A673 (cell line): ENCODE measurements at places on chromosomes 1 and 21. TPM values are rescaled to one million over a fixed set of nuclear protein-coding genes. Genes with fewer than 3 reads are reported as not detected.

The FLG gene
- total RNA-seq, result not detected in 2 replicates

The HLX gene
- total RNA-seq, result not detected in 2 replicates

The TRPM2 gene
- total RNA-seq, result 0.21 TPM in 1 of 2 replicates, not detected in the other

The CLCA4 gene
- total RNA-seq, result not detected in 2 replicates

The TRIM45 gene
- total RNA-seq, result 3.2 and 6.7 TPM in 2 replicates

The E2F2 gene
- total RNA-seq, result 45.0 and 46.1 TPM in 2 replicates

The CFAP298 gene
- total RNA-seq, result 54.8 and 55.2 TPM in 2 replicates

The CACHD1 gene
- total RNA-seq, result 39.2 and 42.6 TPM in 2 replicates

The ATP1A4 gene
- not detected in 2 replicates for total RNA-seq

The SLC44A5 gene
- 0.80 and 1.2 TPM in 2 replicates for total RNA-seq

The GPBP1L1 gene
- 99.0 and 99.8 TPM in 2 replicates for total RNA-seq

DNA sequence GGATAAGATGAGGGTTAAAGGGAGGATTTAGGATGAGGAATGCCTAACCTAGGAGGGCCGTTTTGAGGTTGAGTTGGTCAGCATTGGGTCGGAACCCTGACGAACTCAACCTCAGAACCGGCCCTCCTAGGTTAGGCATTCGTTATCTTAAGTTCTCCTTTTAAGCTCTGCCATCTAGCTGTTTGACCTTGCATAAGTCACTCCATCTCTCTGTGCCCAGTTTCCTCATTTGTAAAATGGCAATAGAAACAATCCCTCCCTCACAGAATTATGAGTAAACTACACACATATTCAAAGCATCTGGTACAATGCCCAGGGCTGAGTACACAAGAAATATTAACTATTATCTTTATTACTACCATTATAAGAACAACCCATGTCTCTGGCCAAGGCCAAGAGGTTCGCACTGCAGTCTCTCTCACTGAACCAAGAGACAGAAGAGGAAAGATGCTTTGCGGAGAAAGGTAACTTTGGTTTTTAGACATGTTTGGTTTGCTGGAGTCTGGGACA, 4.8 kb downstream of the ABCB10 start:
- DNase-seq, result no peak

DNA sequence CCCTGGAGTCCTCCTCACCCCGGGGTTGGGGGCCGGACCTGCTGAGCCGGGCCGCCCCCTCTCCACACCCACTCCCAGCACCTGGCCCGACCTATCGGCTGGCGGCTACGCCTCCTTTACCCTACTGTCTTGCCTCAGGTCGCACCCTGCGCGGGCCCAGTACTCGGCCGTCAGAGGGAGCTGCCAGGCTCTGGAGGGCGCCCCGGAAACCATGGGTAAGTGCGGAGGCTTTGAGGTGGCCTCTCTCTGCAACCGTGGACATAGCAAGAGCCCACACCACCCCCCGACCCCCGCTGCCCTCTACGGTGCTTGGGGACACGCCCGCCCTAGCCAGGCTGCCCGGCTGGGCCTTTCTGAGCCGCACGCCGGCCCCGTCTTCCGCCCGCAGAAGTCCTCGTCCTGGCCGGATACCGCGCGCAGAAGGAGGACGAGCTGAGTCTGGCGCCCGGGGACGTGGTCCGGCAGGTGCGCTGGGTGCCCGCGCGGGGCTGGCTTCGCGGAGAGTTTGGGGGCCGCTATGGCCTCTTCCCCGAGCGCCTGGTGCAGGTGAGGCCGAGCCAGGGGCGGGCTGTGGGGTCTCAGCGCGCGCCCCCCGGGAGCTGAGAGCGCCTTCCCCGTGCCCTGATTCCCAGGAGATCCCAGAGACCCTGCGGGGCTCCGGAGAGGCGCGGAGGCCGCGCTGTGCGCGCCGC, at the start of gene SH3D21:
TSS of gene SH3D21 (plus strand) at position 159 of the 692 bp plus-strand sequence. CDS start at position 212, 53 bp downstream.
- DNase-seq, result no peak

DNA sequence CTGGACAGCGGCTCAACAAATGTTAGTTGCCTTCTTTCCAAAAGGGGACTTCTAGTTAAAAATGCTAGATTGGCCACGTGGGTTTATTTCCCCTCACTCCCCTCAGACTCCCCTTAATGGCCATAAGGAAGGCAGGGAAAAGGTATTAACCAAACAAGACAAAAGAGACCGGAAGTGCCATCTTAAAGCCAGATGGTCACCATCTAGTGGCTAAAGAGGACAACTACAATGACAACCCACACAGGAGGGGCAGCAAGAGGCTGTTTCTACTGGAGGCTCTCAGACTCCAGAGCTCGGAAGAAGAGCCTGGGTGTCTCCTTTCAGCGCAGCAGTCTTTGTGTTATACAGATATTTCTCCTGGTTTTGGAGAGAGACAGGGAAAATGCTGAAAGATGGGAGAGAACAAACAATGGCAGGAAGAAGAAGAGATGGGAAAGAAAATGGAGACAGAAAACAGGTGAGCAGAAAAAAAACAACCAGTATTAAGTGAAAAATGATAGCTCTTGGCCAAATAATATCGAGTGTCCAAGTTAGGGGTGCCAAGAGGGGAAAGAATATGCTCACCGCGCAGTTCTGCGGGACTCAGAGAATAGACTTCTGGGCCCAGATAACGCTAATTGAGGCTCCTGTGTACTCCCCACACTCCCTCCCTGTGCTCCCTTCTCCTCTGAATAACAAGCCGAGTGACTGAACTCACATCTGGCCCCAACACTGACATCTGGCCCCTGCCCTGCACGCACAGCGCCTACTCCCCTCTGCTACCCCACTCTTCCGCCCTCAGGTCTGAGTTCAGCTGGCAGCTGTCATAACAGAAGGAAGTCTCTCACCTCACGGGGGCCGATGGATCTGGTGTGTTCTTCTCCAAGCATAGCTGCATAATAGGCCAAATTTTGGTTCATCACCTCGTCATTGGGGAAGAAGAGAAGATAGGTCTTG, 9.6 kb downstream of the P3H1 start:
- DNase-seq, result peak; percentile 83

- no peak for DNase-seq
Measured at GRCh38 chr1:77089756-77090155, 129.5 kb downstream of the PIGK start.

- DNase-seq, result no peak
Measured at GRCh38 chr1:231930257-231930947, 303.8 kb downstream of the DISC1 start.

DNA sequence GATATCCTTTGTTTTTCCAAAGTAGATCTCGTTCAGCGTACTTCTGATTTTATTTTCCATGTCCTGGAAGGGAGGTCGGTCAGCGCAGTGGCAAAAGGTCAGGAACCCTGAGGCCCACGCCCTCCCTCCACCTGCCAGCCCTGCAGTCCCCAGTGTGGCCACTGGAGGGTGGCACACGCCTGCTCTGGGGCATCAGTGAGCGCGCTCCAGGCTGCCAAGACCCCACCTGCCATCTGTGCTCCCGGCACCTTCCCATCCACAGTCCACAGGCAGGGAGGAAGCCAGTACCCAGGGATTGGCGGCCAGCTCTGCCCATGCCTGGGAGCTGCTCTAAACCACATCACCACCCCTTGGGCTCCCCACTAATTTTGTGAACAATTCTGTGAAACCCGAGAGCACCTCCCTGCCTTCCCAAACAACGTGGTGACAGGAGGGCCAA, 32.3 kb downstream of the SLC66A1 start:
- peak; percentile 45 for DNase-seq

- no peak for DNase-seq
Measured at GRCh38 chr1:24283326-24284155, 35.6 kb upstream of the GRHL3 start.

DNA sequence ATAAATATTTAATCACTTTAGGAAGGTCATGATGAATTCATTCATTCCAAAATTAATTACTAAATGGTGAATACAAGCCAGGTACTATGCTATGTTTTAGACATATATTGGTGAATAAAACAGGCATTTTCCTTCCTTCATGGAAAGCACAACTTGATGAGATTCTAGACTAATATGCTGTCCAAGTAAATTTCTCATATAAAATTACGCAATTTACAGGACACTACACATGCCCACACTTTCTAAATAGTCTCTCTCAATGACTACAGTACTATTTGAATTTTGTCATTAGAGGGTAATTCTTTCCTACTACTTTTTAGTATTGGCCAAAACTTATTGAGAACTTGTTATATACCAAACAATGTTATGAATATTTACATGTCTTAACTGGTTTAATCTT, 150.6 kb downstream of the CRB1 start:
- DNase-seq, result no peak

GRCh38 chr1:87728169-87728568, 399.5 kb downstream of the LMO4 start:
- DNase-seq, result no peak

GRCh38 chr21:42539931-42540343, 26.3 kb downstream of the SLC37A1 start:
- DNase-seq, result peak; percentile 46

DNA sequence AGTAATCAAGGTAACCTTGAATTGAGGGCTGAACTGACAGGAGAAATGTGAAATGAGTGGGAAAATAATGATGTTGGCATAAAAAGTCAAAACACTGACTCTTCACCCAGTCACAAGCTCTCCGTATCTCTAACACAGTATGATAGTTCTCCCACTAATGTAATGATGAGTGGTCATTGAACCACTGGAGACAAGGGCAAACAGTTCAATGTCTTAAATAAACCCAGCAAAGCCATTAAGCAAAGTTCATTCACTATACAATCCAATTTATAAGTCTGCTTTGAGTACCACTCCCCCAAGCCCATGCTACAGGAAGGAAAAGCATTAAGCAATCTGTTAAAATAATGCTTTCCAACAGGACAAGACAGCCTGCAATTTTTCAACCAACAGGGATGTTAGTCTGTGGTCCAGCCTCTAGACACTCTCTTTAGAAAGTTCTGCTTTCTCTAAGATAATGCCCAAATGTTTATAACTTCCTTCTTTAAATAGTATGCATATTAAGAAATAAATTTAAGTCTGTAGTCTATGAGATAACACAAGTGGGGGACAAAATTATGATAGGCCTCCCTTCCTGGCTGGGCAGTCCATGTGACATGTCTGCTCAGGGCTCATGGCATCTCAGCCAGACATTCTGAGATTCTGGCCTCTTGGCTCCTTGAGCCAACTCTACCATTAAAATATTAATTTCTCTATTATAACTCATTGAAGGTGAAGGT, 25.5 kb upstream of the DDAH1 start:
- no peak for DNase-seq

DNA sequence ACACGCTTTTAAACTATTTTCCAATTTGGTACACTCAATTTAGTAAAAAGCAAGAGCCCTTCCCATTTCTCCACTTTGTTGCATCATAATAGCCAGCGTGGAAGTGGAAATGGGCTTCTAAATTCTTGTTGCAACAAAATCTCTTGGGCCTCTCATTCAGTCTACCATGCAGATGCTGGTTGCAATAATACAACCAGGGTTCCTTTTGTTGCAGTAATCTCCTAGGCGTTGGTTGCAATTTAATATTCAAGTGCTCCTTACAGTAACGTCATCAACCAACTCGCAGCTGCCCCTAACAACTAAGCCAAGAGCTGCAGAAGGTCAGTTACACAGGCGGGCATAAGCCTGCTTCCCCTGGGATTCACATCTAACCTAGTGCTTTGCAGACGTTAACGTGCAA, 2.7 kb upstream of the HDGF start:
- DNase-seq, result no peak

GRCh38 chr1:210394281-210394821, 65.6 kb downstream of the HHAT start:
- no peak for DNase-seq

DNA sequence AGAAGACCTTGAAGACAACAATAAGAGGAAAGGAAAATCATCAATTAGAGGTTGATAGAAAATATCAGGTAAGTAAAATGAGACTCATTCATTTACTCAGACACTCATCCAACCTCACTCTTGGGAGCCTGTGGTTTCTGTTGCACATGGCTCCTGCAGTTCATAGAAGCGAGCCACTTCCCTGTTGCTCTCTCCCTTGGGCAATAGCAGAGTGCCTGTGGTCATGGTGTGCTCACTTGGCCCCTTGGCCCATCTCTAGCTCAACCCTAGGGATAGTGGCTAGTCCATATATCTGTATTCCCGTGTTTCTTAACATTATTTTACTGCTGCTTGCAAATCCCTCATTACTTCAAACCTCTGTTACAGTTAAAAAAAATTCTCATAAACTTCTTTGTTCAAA, 368.6 kb downstream of the PTPRC start:
- no peak for DNase-seq

GRCh38 chr1:193806079-193807048, 620.0 kb upstream of the B3GALT2 start:
- DNase-seq, result no peak

DNA sequence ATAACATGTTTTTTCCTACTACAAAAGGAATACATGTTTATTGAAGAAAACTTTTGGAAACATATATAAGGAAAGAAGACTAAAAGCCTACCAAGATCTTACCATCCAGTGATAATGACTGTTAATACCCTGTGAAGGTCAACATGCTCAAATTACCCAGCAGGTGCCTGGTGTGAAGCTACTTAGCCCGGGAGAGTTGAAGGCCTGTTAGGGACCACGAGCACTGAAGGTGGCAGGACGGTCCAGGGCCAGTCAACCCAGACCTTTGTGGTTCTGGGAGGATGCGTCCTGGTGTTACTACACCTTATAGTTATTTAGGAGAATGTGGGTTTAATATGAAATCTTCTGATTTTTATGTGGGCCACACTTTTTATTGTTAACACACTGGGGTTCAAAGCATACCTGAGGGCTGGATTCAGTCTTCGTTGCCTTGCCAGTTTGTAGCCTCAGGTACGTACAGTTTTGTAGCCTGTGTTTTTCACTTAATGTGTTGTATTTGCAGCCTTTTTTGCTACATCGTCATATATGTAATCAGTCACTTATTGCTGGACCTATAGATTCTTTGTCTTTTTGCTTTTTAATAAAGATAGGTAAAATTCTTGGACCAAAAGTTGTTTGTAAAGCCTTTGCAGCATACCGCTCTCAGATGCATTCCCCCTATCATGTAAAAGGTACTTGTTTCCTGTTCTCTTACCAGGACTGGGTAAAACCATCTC, 9.8 kb downstream of the ITSN1 start:
- DNase-seq, result no peak

- DNase-seq, result no peak
Measured at GRCh38 chr1:231162970-231163829, 1.3 kb downstream of the TRIM67 start.
